ENCODE measurements at places on chromosomes 4 and X.
A peak's percentile ranks its signal among the peaks of the same experiment; 100 is the strongest.

DNA sequence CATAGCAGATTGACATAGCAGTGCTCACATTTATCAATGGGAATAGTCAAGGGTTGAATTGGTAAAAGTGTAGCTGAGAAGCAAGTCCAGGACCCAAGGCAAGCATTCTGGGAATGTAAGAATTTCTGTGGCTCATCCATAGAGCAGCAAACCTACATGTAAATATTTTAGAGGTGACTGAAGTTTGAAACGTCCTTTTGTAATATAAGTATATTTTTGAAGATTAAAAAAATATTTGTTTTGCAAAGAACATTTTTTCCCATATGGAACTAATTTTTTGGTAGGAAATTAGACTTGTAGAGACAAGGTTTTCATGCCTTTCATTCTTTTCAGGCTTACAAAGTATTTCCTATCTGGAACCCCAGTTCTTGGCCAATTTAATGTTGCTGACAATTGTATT lies 104.0 kb downstream of the TEX13A start:
- DNase-seq = no peak

- no peak for DNase-seq
Measured at GRCh38 chr4:147057611-147058190, 112.0 kb upstream of the TTC29 start.

DNA sequence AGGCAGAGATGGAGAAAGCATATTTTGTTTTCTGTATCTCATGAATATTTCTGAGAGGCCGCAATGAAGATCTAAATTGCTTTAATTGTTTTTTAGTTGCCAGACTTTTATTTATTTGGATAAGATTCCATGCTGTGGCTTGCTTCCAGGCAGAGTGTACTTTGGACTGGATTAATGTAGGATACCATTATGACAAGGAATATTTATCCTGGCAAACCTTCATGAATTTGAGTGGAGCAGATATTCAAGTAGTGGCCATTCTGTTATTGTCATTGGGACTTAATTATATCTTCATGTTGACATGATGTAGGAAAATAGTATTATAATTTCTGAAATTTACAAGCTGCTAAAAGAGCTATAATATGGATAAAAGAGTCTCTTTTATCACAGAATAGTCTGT lies 182.9 kb downstream of the C4orf33 start:
- peak; percentile 14 for DNase-seq

GRCh38 chr4:73721435-73721834 lies 18.9 kb upstream of the CXCL8 start:
- no peak for DNase-seq

- DNase-seq = no peak
Measured at GRCh38 chr4:10672379-10672778, 12.2 kb downstream of the CLNK start.

- no peak for DNase-seq
Measured at GRCh38 chrX:114970806-114971205, 46.6 kb downstream of the IL13RA2 start.

DNA sequence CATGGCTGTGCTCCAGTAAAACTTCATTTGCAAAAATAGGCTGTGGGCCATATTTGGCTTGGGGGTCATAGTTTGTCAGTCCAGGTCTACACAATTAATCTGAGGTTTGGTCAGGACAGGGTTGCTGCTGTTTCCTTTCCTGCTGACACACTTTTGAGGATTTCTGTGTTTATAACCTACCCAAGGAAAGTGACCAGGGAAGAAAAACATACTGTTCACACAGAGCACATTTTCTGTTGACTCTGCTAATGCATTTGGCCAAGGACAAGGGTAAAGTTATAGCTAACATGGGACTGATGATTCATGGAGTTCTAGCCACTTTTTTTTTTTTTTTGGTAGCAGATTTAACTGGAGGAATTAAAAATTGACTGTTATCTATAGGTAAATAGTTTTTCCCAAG lies 43.9 kb upstream of the GEMIN8 start:
- no peak for DNase-seq

- DNase-seq = no peak
Measured at GRCh38 chrX:131795442-131796229, 227.5 kb upstream of the STK26 start.

- DNase-seq = no peak
Measured at GRCh38 chr4:9924750-9925149, 96.5 kb downstream of the SLC2A9 start.

DNA sequence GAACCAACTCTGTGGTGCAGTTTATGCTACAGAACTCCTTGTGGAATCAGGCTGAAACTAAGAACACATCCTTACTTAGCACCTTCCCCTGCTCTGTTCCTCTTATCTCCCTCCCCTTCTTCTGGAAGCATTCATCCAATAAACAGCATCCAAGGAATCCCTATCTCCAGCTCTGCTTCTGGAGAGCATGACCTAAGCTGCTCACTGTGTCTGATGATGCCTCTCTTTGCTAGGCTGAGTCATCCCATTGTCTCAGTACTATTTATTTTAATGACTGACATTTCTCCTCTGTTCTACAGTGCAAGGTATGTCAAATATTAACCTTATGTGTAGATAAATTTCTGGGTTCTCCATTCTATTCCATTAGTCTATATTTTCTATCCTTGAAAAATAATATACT lies 71.2 kb downstream of the BEND2 start:
- no peak for DNase-seq

DNA sequence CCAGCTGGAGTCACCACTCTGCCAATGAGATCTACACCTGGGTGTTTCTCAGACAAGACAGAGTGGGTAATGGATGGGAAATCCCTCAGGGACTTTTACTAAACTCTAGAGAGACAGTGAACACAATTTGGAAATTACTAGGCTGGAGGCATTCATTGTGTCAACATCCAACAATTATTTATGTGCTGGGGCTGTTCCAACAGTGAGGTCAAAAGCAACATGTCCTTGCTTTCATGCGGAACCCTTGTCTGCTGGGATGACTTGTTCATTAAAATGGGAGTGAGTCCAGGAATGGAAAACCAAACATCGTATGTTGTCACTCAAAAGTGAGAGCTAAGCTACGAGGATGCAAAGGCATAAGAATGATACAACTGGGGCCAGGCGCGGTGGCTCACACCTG lies 54.0 kb downstream of the DRD5 start:
- no peak for DNase-seq

- no peak for DNase-seq
Measured at GRCh38 chr4:38759113-38759789, 23.5 kb downstream of the TLR10 start.

GRCh38 chr4:168388890-168389289 lies 70.3 kb upstream of the DDX60 start:
- peak; percentile 94 for DNase-seq
